Right ventricle myocardium superior (tissue), 1 donor: ENCODE measurements at places on chromosomes 6 and 20. TPM values are rescaled to one million over a fixed set of nuclear protein-coding genes. Genes with fewer than 3 reads are reported as not detected.

Gene MROH8
- total RNA-seq = 3.8 TPM

Gene BANF2
- total RNA-seq = not detected

Gene CYB5R4
- total RNA-seq = 13.2 TPM

Gene TRIM40
- not detected for total RNA-seq

Gene TPBG
- total RNA-seq = 1.9 TPM

DNA sequence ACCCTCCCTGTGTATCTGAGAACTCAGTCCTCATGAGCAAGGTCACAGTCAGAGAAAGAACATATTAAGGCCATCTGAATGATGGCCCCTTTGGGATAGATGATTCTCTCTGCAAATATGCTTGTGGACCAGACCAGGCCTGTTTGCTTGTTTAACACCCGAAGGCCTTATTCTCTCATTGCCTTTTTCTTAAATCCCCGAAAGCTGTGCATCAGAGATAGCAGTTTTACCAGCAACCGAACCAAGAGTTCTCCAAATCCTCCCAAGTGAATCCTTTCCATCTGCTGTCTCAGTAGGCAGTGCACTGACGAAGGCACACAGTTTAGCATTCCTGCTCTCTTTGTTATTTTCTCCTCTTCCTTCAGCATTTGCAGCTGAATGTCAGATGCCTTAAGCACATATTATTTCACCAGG lies 79.8 kb downstream of the TRMT6 start:
- DNase-seq = no peak

GRCh38 chr20:48751871-48752270 lies 75.9 kb downstream of the PREX1 start:
- no peak for DNase-seq

GRCh38 chr20:40875116-40876085 lies 153.2 kb upstream of the TOP1 start:
- DNase-seq = no peak

DNA sequence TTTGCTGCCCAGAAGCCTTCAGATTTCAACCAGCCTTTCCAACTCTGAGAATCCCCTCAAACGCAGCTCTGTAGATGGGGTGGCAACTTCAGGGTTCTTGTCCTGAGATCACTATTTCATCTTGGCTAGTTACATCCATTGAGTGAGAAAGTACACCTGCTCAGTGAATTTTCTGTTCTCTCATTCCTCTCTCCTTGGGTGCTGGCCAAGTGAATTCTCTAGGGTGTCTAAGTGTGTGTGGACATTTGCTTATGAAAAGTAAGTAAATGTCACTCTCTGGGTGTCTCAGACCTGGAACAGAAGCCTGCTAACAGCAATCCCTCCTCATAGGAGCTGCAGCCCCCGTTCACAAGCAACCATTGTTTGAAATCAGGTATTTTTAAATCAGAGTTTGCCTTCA lies 3.8 kb downstream of the RIN2 start:
- no peak for DNase-seq

GRCh38 chr6:147999001-147999540 lies 343.6 kb upstream of the SASH1 start:
- no peak for DNase-seq

DNA sequence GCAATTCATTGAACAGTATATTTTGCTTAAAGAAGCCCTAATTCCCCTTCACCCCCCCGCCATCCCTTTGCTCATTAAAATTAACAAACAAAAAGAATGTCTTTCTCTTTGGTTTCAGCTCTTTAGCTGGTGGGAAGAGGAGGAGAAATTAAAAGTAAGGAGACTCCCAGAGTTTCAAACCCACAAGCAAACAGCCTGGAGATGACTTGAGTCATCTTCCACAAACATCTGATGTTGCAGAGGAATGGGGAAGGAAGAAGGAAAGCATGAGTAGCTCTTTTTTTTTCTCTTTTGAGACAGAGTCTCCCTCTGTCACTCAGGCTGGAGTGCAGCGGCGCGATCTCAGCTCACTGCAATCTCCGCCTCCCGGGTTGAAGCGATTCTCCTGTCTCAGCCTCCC lies 189.6 kb downstream of the ADAT2 start:
- DNase-seq = no peak

GRCh38 chr6:158026901-158027589 lies 45.4 kb downstream of the SYNJ2 start:
- peak; percentile 42 for DNase-seq

DNA sequence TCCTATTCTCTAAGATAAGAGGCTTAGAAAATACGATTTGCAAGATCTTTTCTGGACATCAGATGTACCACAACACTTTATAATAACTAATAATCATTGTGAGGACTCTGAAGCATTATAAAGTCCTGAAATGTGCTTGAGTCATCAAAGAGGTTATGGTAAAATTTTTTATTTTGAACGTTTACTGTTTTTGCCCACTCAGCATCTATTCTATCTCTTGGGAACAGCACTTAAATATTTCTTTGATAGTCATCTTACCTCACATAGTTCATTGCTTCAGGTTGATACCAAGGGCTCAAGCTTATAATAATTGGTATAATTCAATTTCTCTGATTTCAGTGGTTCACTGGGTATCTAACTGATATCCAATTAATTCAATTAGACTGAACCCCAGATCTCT lies 700.5 kb downstream of the KHDRBS2 start:
- no peak for DNase-seq

GRCh38 chr6:163962627-163963117 lies 548.2 kb downstream of the QKI start:
- peak; percentile 80 for DNase-seq

- no peak for DNase-seq
Measured at GRCh38 chr20:38725148-38725901, 1.0 kb downstream of the SLC32A1 start.

DNA sequence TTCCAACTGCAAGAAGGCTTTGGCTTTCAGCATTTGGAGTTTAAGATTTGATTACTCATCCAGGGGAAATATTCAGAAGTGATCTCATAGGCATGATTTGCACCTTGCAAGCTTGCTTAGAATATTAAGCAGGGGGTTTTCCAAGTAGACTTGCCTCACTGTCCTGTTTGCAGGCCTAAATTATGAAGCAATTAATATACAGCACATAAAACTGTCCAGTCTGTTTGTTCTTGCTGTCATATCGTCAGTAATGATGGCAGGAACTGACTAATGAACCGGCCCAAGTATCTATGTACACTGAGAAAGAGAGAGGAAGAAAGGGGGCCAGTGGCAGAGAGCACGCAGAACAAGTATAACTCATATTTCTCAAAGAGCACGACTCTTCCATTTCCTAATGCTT lies 212.5 kb upstream of the SUPT3H start:
- DNase-seq = no peak

GRCh38 chr20:53899351-53900167 lies 170.8 kb downstream of the BCAS1 start:
- DNase-seq = no peak

- no peak for DNase-seq
Measured at GRCh38 chr6:304833-305370, 12.6 kb downstream of the DUSP22 start.
